Stimulated activated CD4-positive, alpha-beta T cell treated with anti-CD3 and anti-CD28 coated beads, Interleukin-1b, Interleukin-23, amount 100 ng/mL, for 48 hours (primary cell): ENCODE measurements at places on chromosomes 6 and 20.

GRCh38 chr6:81002126-81002525, 750.4 kb downstream of the TENT5A start:
- no peak for DNase-seq

GRCh38 chr20:35021063-35021462, 65.4 kb downstream of the MYH7B start:
- DNase-seq = no peak

DNA sequence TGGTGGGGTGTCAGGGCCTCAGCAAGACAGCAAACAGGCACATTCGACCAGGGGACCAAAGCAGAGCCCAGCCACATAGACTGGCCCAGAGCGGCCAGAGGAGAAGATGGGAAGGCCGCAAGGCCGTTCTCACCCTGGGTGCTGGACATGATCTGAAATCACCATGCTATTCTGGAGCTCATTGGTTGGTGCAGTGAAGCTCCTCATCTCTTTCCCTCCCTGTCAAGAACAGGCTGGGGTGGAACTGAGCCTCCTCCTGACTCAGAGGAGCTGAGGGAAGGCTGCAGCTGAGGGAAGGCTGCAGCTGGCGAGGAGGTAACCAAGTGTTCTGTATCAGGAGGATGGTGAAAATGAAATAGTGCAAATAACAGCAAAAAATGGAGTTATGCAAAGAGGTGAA, 80.0 kb downstream of the AKAP7 start:
- no peak for DNase-seq

DNA sequence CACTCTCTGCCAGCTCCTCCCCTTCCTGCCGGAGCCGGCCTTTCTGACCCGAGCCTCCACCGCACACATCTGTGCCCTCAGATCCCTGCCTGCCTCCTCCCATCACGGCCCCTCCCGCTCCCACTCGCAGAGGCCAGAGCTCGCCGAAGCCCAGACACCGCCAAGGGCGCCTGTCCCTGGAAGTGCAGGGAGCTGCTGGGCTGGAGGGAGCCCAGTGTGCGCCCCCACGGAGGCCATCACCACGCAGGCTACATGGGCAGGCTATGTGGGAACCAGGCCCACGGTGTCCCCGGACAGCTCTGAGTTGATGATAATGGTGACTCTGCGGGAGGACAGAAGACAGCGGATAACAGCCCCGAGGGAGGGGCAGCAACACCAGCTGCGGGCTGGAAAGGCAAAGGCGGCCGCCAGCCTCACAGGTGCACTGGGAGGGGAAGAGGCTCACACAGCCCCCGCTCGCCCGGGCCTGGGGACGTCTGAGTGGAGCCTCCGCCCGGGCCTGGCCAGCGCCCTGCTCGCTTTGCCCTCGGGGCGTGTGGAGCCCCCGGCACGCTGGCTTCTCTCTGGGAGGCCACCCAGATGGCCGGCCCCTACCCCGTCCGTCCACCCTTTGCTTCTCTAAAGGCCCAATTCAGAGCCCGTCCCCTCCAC, 154.9 kb downstream of the DLL1 start:
- no peak for DNase-seq

DNA sequence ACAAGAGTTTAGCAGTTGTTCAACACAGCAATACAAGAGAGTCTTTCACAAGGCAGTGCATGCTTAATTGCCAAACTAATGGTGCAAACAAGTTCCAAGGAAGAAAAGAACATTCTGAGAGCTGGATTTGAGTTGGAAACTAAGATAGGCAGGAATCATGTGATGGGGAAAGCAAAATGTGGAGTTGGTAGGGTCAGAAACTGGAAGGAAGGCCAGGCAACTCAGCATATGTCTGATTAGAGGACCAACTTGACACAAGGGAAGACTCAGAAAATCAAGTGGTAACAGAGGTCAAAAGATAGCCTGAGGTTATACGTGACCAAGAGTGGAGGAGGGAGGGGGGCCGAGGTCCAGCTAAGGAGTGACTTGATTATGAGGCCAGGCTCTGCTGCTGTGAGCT, 117.3 kb downstream of the SMLR1 start:
- DNase-seq = no peak

DNA sequence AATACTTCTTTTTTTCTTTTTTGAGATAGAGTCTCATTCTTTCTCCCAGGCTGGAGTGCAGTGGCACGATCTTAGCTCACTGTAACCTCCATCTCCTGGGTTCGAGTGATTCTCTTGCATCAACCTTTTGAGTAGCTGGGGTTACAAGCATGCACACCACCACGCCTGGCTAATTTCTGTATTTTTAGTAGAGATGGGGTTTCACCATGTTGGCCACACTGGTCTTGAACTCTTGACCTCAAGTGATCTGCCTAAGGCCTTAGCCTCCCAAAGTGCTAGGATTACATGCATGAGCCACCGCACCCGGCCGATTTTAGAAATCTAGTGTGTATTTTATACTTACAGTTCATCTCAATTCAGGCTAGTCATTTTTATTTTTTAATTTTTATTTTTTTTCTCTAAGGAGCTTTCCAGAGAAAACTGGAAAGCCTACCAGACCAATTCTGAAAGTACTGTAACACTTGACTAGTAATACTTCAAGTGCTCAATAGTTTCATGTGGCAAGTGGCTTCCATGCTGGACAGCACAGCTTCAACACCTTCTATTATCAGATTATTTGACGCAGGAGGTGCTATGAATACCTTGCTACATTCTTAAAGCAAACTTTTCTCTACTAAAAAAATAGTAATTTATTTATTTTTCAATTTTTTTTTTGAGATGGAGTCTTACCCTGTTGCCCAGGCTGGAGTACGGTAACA, 25.0 kb downstream of the POLR1C start:
- no peak for DNase-seq

DNA sequence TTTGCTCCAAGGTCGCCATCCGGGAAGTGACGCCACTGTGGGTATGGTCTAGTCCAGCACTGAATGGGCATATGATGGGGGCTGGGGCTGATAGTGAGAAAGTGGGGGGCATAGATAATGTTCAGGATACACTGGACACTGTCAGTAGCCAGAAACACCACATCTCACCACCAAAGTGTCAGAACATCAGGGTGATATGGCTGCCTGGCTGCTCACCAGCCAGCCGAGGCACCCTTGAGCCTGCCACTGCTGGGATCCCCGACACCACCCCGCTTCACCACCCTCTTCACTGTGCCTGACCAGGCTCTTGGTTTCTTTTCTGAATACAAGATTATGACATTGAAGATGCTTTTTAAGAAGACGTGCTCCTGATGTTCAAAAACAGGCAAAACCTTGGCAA, 46.9 kb downstream of the SIRPA start:
- no peak for DNase-seq

GRCh38 chr6:27667016-27667656, 194.2 kb upstream of the ZNF184 start:
- DNase-seq = no peak

DNA sequence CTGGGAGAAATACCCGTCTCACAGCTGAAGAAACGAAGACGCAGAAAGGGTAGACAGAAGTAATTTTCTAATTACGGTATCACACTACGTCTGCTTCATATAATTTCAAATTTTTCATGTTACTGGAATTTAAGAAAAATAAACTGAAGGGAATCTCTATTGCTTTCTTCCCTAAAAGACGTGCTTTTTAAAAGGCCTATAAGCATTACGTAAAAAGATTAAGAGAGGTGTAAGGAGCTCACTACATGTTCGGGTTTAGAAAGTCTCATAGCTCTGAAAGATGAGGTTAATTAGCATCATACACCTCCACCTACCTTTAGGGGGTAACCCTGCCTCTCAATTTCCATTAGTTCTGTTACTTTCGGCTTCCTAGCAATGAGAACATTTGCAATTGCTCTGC, 787 bp upstream of the PLAGL1 start:
- no peak for DNase-seq

GRCh38 chr6:134932098-134932497, 17.8 kb downstream of the ALDH8A1 start:
- DNase-seq = no peak

DNA sequence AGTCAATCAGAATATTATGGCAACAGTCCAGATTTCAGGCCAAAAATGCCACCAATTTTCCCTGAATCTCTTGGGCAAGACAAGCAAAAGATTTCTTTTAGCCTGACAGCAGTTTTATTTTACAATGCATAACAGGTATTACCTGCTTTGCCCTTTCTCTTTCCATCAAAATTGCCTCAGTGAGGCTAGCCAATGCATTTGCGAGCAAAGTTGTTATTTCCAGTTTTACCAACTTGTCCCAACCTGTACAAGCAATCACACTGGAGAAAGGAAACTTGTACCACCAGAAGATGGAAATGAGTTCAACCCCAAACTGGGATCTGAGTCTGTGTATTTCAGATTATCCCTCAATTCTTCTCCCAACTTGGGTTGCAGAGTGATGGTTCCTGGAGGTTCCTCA, 279.9 kb upstream of the CDYL start:
- DNase-seq = no peak
